ENCODE measurements at places on chromosomes 7 and 10.
A peak's percentile ranks its signal among the peaks of the same experiment; 100 is the strongest.

DNA sequence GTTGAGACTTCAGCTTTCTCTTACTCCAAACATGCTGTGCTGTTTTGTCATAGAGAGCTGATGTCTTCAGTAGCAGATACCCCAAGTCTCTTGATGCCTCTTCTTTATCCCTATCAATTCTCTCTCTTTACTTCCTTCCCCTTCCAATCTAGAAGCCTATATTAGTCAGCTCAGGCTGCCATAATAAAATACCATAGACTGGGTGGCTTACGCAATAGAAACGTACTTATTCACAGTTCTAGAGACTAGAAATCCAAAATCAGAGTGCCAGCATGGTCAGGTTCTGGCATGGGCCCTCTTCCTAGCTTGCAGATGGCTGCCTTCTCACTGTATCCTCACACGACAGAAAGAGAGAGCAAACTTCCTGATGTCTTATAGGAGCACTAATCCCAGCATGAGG, 9.0 kb upstream of the GARS1 start:
- no peak for DNase-seq

- no peak for DNase-seq
These were observed 77.1 kb upstream of the DUSP5 start for GRCh38 chr10:110420401-110421193.

DNA sequence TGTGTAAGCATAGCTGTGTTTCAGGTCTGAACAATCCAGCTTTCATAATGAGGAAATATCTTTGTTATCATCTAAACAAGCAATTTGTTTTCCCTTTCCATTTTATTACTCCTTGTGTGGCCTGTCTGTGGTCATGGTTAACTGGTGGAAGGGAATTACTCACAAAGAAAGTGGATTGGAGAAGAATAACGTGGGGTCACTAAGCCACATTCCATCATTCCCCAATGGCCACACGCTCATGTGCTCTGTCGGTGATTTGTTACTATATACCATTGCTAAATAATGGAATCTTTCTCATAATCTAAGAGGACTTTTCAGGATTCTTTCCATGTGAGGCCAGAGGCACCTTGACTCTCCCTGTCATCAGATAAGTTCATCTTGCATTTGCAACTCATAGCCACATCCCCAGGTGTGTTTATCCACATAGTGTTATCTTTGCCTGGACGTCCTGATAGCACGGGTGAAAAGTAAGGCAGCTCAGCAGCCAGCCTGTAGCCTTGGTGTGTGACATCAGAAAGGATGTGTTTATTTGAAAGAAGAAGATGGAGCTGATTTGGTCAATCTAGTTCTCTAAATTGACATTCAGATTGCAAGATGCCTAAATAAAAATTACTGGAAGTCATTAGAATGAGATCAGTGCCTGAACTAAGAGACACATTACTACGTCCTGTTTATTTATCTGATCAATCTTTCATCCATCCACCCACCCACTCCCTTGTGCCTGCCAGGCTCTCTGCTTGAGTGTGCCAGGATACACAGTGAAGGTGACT, 128.9 kb downstream of the CELF2 start:
- DNase-seq = no peak

DNA sequence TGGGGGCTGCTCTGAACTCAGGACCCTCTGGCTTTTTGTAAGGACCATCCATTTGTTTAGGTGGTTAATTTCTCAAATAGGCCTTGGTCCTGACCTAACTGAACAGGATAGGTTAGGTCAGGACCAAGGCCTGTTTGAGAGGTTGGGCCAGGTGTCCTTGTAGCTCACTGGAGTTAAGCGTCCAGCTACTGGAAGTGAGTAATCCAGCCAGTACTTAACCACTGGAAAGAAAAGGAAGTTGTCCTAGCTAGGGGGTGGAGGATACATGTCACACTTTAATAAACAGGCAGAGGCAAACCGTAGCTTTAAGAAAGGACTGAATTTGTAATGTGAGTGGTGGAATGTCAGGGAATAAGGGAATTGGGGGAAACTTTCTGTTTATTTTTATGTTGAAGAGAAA, 96.0 kb downstream of the GPR85 start:
- DNase-seq = no peak

- DNase-seq = no peak
These were observed 827.6 kb downstream of the SORCS1 start for GRCh38 chr10:106336874-106337273.

DNA sequence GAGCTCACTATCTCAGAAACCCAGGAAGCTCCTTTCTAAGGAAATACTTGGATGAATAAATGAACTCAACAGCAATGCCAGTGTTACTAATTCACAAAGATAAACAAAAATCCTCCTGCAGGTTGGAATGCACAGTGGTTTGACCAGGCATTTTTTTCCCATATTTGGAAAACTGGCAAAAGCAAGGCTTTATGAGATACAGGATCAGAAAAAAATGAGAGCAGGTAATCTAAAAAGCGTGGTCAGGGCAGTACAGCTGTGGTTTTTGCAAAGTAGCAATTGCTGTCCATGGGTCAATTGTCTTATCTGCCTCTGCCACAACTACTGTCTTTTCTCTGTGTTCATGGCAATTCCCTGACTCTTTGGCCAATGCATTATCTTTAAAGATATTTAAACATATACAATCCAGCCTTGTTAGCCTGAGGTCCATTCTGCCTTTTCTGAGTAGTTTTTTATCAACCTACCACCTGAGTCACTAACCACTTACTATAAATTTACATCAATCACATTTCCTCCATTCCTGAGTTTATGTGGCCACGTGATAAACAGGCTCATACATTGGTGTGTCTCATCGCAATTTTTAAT, 564.5 kb upstream of the IGFBP3 start:
- DNase-seq = no peak

- DNase-seq = no peak
These were observed 8.5 kb upstream of the GLCCI1 start for GRCh38 chr7:7959979-7960670.

DNA sequence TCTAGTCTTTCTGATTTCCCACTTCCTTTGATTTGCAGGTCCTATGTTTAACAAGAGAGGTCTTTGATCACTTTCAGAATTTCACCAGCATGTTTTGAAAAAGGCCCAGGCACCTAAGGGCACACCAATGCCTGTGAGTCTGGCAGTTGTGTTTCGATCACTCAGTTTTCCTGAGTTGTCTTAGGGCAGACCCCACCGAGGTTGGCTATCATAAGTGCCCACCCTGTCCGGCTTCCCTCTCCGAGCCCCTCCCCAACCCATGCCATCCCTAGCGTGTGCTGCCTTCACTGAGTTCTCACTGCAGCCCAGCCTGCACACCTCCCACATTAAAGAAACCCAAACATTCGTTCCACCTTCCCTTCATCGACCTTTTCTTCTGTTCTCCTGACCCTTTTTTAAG, 257.9 kb downstream of the GRID1 start:
- DNase-seq = no peak

- DNase-seq = no peak
These were observed 51.2 kb downstream of the NPTX2 start for GRCh38 chr7:98668255-98668654.

DNA sequence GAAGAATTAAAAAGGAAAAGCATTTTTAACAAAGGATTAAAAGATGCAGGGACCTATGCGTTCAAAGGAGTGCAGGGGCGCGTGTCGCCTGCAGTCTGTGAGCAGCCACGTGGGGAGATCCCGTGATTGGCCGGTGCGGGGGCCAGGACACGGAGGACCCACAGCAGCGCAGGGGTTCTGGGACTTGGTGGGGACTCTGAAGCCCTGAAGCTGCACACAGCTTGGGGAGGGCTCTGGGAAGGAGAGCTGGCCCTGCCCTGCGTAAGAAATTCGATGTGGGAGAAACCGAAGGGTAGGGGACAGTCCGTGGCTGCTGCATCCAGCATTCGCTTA, 268.1 kb downstream of the KLF6 start:
- no peak for DNase-seq

DNA sequence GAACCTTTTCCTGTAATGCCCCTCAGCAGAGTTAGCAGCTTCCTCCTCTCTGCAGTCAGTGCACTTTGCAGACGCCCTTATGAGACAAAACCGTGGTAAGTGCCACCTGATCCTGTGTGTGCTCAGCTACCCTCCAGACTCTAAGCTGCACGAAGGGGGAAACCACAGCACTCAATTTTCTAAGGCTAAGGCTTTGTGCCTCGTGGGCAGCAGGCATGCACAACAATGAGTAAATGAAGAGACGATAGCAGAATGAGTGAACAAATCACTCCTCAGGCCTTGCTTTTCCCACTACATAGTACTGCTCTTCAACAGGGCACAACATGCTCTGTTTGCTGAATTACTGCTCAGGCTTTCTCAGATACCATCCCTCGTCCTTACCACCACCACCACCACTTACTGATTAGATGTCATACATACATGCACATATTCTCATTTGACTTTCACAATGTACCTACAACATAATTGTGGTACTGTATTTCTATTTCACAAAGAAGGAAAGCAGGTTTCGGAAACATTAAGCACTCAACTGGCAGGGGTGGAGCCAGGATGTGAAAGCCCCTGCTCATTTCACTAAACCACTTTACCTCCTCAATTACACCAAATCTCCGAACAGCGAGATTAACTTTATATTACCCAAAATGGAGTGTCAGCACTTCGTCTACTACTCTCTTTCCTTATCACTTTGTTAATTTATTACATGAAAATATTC, 85.4 kb downstream of the ICA1 start:
- peak; percentile 32 for DNase-seq

DNA sequence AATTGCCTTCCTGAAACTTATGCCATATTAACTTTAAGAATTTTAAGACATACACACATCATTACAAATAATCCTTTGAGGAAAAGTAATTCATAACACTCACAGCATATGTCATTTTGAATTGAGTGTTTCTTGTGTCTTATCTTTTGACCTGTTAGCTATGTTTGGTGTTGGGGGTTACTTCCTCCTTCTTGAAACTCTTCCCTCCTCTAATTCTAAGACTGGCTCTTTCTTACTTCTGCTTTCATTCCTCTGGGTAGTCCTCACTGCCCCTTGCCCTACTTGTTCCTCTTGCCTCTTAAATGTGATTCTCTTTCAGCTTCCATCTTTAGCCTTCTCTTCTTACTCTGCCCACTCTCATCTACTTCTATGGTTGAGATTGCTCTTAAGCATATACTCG, 28.3 kb upstream of the PIP4K2A start:
- DNase-seq = no peak

DNA sequence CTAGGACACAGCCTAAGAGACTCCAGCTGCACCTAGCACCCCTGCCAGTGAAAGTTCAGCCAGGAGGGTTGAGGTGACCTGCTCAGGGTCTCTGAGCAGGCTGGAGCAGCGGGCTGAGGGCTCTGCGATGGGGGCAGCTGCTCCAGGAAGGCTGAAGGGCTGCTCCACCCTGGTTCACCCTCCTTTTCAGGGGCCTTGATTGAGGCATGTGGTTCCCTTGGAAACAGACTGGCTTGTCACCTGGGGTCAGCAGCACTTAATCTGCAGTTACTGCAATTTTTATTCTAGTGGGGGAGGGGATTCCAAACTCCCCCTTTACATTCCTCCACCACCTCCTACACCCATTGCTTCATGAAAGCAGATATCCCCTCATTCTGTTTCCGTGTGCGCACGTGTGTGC, 85.3 kb upstream of the UNC5B start:
- DNase-seq = no peak

DNA sequence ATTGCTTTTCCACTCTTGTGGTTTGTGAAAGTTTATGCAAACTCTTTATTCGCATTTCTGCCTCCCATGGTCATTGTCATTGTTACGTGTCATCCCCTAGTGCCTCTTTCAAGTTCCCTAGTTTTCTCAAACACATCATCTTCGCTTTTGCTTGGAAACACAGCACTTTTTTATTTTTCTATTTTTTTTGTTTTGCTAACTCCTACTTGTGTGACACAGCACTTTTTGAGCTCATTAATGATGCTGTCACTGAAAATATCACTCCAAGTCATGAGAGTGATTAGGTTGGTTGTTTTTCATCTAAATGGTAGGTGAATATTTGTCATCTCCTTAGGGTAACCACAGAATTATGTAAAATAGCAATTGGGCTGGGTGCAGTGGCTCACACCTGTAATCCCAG, 8.5 kb upstream of the STX1A start:
- no peak for DNase-seq

DNA sequence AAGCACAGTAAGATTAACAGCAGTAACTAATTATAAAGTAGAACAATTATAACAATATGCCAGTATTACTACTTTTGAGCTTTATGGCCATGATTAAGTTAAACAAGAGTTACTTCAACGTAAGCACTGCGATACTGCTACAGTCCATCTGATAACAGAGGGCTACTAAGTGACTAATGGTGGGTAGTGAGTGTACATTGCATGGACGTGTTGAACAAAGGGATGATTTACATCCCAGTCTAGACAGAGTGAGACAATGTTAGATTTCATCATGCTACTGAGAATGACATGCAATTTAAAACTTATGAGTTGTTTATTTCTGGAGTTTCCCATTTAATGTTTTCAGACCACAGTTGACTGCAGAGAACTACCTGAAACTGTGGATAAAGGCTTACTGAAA, 45.6 kb downstream of the TPST1 start:
- no peak for DNase-seq

DNA sequence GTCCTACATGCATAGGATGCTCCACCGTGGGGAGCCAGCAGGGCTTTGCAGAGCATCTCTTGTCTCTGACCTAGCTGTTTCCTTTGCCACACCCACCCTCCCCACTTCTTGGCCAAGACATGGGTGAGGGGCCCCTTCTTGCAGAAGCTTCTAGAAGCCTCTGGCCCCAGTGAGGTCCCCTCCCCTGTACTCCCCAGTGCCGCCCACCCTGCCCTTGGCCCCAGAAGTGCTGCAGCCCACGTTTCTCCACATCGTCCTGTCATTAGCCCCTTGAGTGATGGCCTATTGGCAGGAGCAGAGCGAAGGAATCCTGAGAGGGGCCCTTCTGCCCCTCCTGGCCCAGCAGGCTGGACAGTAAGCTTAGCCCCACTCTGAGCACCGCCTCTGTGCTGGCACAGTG, 43.7 kb downstream of the ALOX5 start:
- no peak for DNase-seq

- DNase-seq = no peak
These were observed 82.0 kb downstream of the TES start for GRCh38 chr7:116292381-116292780.

DNA sequence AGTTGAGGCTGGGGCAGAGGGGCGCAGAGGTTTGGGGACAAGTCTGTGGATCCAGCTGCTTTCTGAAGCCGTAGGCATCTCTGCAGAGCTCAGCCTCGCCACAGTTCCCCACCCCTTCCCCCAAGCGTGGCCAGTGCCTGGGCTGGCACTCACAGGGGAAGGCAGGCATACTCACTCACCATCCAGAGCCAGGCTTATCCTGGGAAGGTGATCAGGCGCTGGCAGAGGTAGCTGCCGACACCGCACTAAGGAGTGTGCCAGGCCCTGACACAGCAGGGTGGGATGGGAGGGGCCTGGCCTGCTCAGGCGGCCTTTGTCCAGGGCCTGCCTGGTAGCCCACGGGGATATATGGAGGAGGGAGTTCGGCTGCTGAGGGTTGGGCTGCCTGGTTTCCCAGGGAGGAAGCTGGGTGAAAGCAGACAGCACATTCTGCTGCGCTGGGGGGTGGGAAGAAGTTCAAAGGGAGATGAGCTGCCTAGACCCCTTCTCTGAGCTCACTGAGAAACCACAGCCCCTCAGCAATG, 15.9 kb downstream of the VSIR start:
- DNase-seq = no peak

GRCh38 chr7:31254926-31255325, 85.6 kb downstream of the NEUROD6 start:
- no peak for DNase-seq

GRCh38 chr10:37813763-37814162, 43.6 kb downstream of the ZNF248 start:
- DNase-seq = no peak

- no peak for DNase-seq
These were observed 222.8 kb downstream of the RAB11FIP2 start for GRCh38 chr10:117823980-117824379.
